Esophagus squamous epithelium (tissue), 5 donors: ENCODE measurements at places on chromosomes 2 and 18. TPM values are rescaled to one million over a fixed set of nuclear protein-coding genes. Genes with fewer than 3 reads are reported as not detected.

DNA sequence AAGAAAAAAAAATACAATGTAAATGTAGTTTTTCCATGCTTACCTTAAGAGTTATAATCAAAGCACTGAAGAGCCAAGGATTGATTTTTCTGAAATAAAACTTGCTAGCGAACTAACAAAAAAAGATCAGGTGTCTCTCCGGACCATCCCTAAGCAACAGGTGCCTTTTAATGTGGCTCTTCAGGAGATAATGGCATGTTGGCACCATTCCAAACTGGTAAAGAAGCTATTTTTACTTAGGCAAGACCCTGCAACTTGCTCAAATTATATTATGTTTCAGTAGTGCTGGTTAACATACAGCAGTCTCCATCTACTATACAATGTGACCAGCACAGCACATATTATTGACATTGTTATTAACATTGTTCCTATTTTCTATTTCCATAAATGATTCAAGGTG is 2.3 kb upstream of the GCC2 start:
- no peaks in the 10 kb centered on the region for H3K4me1 ChIP-seq
- no peaks in the 10 kb centered on the region for H3K27me3 ChIP-seq
- peaks cover 11% of the 10 kb centered on the region for H3K36me3 ChIP-seq
- H3K27ac ChIP-seq = no peak overlapping the region
- no peak overlapping the region for H3K4me3 ChIP-seq

- peak overlapping the region; percentile 99 for H3K27ac ChIP-seq
- H3K36me3 ChIP-seq = peaks cover 3% of the 10 kb centered on the region
- peak overlapping the region; percentile 96 for H3K4me3 ChIP-seq
- no peak for DNase-seq
- H3K4me1 ChIP-seq = peaks cover 62% of the 10 kb centered on the region
These were observed 1.5 kb downstream of the INO80D start for GRCh38 chr2:206084439-206084869.

GRCh38 chr18:48828194-48828545 is 122.6 kb downstream of the SMAD7 start:
- H3K4me1 ChIP-seq = peaks cover 28% of the 10 kb centered on the region
- H3K27me3 ChIP-seq = no peaks in the 10 kb centered on the region
- H3K27ac ChIP-seq = peak overlapping the region; percentile 61
- H3K4me3 ChIP-seq = no peak overlapping the region
- no peak for DNase-seq

GRCh38 chr2:46711156-46711555 is 204.4 kb downstream of the MCFD2 start:
- H3K27me3 ChIP-seq = no peaks in the 10 kb centered on the region
- H3K4me3 ChIP-seq = no peak overlapping the region
- DNase-seq = no peak
- H3K36me3 ChIP-seq = no peaks in the 10 kb centered on the region
- H3K27ac ChIP-seq = no peak overlapping the region

MAP3K19 gene
- not detected for total RNA-seq

DNA sequence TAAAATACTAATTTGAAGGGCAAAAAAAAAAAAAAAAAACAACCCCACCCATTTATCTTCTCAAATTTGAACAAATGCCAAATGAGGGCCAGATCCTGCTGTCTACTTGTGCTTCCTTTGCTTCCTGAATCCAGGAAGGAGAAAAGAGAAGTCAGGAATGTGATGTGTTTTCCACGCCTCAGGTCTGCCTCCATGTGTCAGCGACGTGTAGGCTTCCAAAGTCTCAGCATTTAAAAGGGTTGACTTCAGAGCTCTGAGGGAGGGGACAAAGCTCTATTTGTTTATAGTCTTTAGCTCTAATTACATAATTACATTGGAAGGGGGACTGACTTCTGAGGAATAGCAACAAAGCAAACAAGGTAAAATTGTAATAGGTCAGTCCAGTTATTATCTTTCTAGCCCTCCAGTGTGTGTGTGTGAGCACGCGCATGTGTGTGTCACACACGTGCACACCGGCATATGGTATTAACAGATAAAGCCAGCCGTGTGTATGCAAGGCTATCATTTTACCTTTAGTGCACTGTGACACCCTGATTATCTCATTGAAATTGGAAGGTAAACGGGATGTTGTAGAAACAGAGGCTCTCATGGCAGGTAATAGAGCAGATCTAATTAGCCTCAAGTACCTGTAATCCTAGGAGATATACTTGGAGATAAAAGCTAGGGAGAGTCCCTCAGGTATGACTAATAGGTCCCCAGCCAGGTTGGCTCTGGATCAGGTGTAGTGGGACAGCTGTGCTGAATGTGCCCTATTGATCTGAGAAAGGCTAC is 911.4 kb upstream of the ZEB2 start:
- no peaks in the 10 kb centered on the region for H3K36me3 ChIP-seq
- H3K27me3 ChIP-seq = no peaks in the 10 kb centered on the region
- no peak overlapping the region for H3K4me3 ChIP-seq
- no peak overlapping the region for H3K27ac ChIP-seq

IGFBP2 gene
- 207 TPM for total RNA-seq

GRCh38 chr2:17627434-17627833 is 86.9 kb downstream of the VSNL1 start:
- no peak overlapping the region for H3K4me3 ChIP-seq
- H3K27me3 ChIP-seq = no peaks in the 10 kb centered on the region
- no peaks in the 10 kb centered on the region for H3K36me3 ChIP-seq
- no peak for DNase-seq
- H3K27ac ChIP-seq = no peak overlapping the region

GREB1 gene
- total RNA-seq = 0.94 TPM

GRCh38 chr2:54867457-54867856 is 144.0 kb downstream of the EML6 start:
- no peaks in the 10 kb centered on the region for H3K4me1 ChIP-seq
- H3K27me3 ChIP-seq = no peaks in the 10 kb centered on the region
- H3K36me3 ChIP-seq = no peaks in the 10 kb centered on the region
- H3K27ac ChIP-seq = no peak overlapping the region

TCF23 gene
- total RNA-seq = not detected

DNA sequence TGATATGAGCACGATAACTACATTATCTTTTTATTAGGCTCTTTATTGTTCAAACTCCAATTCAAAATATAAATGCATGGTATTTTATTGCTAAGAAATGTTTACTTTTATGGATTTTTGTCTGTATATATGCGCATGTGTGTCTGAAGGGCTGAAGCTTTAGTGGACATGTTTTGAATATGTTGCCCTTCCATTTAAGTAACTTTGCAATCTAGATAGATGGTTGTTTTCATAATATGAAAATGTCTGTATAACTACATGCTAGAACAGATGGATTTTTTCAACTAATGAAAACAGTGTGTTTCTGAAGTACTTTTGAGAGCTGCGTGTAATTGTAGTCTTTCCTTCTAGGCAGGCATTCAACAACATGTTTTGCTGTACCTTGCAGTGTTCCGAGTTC is 18.7 kb downstream of the DCAF17 start:
- DNase-seq = no peak
- no peak overlapping the region for H3K4me3 ChIP-seq
- no peak overlapping the region for H3K27ac ChIP-seq
- peaks cover 1% of the 10 kb centered on the region for H3K36me3 ChIP-seq

ORC4 gene
- 37.2 TPM for total RNA-seq

- H3K36me3 ChIP-seq = no peaks in the 10 kb centered on the region
- DNase-seq = no peak
- no peaks in the 10 kb centered on the region for H3K4me1 ChIP-seq
- no peak overlapping the region for H3K27ac ChIP-seq
These were observed 42.0 kb downstream of the SP140 start for GRCh38 chr2:230267556-230267955.

HJURP gene
- total RNA-seq = 5.4 TPM

MTCL1 gene
- total RNA-seq = 16.4 TPM

GRCh38 chr2:119280680-119281079 is 57.0 kb downstream of the STEAP3 start:
- H3K4me3 ChIP-seq = no peak overlapping the region
- H3K27ac ChIP-seq = no peak overlapping the region
- no peaks in the 10 kb centered on the region for H3K27me3 ChIP-seq
- DNase-seq = no peak

CDK15 gene
- total RNA-seq = 0.23 TPM

ABCG8 gene
- total RNA-seq = not detected

DNA sequence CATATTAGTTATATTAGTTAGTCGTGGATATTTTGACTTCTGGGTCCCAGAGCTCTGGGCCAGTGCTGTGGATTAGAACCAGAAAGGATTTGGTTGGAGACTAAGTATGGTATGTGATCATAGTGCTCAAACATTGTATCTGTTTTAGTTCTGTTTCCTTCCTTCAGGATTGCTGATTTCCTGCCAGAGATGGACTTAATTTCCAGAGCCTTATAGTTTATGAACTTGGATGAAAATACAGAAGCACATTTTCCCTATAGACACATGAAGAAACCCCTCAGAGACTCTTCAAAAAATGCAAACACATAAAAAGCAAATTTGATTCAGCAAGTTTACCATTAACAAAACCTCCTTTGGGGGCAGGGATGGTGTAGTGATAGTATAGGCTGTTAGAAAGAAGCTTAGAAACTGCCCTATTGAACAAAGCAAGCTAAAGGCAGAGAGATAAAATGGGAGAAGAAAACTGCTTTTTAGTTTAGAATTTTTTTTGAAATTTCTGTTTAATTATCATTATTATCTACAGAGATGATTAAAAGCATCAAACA is 88.7 kb upstream of the EFEMP1 start:
- H3K27me3 ChIP-seq = no peaks in the 10 kb centered on the region
- H3K27ac ChIP-seq = no peak overlapping the region
- peaks cover 11% of the 10 kb centered on the region for H3K4me1 ChIP-seq
- no peaks in the 10 kb centered on the region for H3K36me3 ChIP-seq
- no peak overlapping the region for H3K4me3 ChIP-seq
- no peak for DNase-seq
